ENCODE measurements at places on chromosomes 2 and 18.

DNA sequence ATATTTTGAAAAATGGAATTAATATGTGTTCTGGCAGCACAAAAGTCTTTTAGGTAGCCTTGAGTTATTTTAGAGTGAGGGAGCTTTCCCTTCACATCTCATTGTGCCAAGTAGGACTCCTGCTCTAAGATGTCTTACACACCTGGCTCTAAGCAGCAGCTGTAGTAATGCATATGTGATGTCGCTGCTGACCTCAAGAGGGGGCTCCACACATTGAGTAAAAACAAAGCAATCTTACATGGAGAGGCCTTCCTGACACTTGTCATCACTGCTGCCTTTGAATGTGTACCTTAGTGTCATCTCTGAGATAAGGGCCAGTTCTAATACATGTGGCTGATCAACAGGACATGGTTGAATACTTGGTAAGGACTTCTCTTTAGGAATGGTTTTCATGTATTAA is 75.8 kb downstream of the ACTR3 start:
- peak; percentile 71 for DNase-seq

DNA sequence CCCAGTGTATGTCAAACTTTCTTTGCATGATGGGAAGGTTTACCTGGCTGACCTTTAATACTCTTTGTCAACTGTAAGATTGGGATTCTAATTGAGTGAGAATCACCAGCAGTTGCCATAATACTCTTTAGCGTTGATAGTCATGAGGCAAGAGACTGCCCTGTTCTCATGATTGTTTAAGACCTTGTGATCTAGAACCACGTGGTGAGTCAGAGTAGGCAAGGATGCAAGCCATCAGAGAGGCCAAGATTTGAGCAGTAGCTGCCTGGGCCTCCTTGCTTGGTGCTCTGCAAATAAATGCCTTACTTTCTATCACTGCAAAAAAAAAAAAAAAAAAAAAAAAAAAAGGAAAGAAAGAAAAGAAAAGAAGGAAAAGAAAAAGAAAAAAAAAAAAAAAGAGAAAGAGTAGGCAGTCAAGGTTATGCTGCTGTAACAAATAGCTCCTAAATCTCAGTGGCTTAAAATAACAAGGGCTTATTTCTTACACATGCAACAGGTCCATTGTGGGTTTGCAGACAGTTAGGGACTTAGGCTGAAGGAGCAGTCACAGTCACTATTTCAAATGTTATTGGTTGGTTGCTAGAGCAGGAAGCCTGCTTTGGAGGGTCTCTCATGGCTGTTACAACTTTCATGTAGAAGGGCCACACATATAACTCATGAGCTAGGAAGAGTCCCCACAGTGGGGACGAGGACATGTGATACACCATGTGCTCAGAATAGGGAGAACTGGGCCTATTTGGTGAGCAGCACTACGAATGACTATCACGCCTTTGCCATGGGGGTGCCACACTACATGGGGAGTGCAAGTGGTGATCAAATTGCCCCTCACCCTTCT is 21.7 kb downstream of the IL1R2 start:
- peak; percentile 24 for DNase-seq

- DNase-seq = no peak
Observed at GRCh38 chr2:136408795-136409194, 290.8 kb upstream of the CXCR4 start.

- DNase-seq = no peak
Observed at GRCh38 chr2:125274718-125275117, 1249.6 kb downstream of the CNTNAP5 start.

DNA sequence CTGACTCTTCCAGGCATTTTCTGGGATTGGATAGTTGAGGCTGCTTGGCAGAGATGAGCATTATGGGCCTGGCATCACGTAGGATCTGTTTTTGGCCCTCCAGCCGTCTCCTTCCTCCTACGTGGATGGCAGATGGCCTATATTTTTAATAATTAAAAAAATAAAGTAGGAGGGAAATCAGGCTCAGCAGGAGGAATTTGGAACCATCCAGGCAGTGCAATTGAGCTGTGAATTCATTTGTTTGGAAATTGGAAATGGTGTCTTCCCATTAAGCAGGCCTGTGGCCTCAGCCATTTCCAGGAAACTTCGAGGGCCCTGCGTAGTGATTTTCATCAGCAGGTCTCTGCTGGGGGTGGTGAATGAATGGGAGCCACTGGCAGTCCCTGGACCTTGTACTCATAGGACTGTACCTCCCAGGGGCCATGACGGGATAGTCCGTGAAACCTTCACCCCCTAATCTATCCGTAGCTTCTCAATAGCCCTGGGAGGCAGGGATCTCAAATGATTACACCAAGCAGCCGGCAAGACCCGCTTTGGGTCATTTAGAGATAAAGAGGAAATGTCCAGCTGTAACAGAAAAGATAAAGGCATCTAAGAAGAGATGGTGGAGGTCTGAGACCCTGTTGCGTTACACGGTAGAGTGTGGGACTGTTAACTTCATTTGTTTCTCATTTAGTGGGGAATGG is 73.1 kb upstream of the TNP1 start:
- no peak for DNase-seq

GRCh38 chr18:23838233-23838632 is 149.0 kb downstream of the LAMA3 start:
- no peak for DNase-seq

- DNase-seq = no peak
Observed at GRCh38 chr2:241500016-241500415, 8.4 kb downstream of the STK25 start.
